ENCODE measurements at places on chromosomes 7 and 10. TPM values are rescaled to one million over a fixed set of nuclear protein-coding genes. Genes with fewer than 3 reads are reported as not detected.

LRRN3 gene
- not detected for total RNA-seq

DNA sequence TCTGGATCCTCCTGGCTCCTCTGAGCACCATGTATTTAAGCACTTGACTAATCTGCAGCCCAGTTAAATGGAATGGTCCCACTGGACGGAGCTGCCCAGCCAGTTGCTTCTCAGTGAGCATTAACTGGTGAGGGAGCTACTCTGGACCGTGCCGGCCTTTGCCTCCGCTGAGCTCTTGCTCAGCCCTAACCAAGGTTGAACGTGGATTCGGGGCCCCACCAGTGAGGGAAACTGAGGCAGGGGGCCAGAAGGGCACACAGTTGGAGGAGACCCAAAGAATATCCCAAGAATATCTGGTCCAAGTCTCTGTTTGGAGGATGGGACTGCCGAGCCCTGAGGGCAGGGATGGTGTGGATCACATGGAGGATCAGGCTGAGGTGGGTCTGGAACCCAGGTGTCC lies 13.7 kb downstream of the ADCYAP1R1 start:
- DNase-seq, result no peak
- peaks cover 92% of the 10 kb centered on the region for H3K27me3 ChIP-seq
- no peak overlapping the region for H3K4me3 ChIP-seq
- no peak overlapping the region for H3K27ac ChIP-seq
- no peaks in the 10 kb centered on the region for H3K36me3 ChIP-seq
- H3K4me1 ChIP-seq, result no peaks in the 10 kb centered on the region

PRKCQ gene
- 5.3 TPM for total RNA-seq

GRCh38 chr7:36661135-36661840 lies 63.0 kb downstream of the AOAH start:
- DNase-seq, result no peak
- no peak overlapping the region for H3K27ac ChIP-seq
- H3K27me3 ChIP-seq, result peaks cover 50% of the 10 kb centered on the region
- no peaks in the 10 kb centered on the region for H3K4me1 ChIP-seq
- no peak overlapping the region for H3K4me3 ChIP-seq

DNA sequence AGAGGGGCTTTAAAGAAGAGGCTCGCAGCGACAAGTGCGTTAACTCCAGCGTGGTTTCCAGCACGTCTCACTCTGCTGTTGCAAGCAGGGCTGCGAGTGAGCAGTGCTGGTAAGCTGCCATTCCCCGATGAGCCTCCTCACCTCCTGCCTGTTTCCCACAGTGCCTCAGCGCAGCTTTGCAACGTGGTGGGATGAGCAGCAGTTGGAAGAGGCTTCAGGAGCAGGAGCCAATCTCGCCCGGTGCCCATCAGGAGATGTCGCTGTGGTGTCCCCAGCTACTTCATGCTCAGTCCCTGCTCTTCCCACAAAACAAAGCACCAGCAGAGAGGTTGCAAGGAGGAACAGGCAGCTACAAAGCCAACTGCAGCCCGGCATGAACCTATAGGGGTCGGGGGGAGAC lies 2.4 kb upstream of the ADARB2 start:
- DNase-seq, result no peak
- no peaks in the 10 kb centered on the region for H3K4me1 ChIP-seq
- H3K27ac ChIP-seq, result no peak overlapping the region
- H3K27me3 ChIP-seq, result peaks cover 66% of the 10 kb centered on the region
- H3K36me3 ChIP-seq, result no peaks in the 10 kb centered on the region

DNA sequence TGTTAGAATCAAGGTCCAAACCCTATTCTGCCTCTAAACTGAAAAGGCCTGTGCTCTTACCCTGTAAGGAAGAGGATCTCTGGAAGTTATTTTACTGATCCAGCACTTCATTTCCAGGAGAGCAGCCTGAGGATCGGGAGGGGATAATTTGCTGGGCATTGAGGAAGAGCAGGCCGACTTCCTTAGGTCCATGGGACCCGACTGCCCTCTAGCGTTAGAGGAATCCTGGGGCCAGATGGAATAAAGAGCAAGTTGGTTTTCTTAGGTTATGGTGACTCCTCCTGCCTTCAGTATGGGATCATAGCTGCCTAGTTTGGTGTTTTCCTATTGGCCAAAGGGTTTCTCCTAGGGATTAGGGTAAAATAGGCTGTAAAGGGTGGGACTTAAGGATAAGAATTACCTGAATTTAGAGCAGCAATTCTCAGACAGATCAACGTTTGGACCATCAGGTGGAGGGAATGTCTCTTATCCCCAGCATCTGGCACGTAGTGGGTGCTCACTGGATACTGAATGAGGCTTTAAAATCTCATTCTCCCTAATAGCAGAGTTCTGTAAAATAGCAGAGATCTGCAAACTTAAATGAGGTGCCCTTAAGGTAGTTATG lies 40.0 kb upstream of the SORBS1 start:
- no peaks in the 10 kb centered on the region for H3K27me3 ChIP-seq
- no peak overlapping the region for H3K4me3 ChIP-seq
- no peak overlapping the region for H3K27ac ChIP-seq
- H3K4me1 ChIP-seq, result no peaks in the 10 kb centered on the region
- DNase-seq, result peak; percentile 62

GRM3 gene
- not detected for total RNA-seq

DNA sequence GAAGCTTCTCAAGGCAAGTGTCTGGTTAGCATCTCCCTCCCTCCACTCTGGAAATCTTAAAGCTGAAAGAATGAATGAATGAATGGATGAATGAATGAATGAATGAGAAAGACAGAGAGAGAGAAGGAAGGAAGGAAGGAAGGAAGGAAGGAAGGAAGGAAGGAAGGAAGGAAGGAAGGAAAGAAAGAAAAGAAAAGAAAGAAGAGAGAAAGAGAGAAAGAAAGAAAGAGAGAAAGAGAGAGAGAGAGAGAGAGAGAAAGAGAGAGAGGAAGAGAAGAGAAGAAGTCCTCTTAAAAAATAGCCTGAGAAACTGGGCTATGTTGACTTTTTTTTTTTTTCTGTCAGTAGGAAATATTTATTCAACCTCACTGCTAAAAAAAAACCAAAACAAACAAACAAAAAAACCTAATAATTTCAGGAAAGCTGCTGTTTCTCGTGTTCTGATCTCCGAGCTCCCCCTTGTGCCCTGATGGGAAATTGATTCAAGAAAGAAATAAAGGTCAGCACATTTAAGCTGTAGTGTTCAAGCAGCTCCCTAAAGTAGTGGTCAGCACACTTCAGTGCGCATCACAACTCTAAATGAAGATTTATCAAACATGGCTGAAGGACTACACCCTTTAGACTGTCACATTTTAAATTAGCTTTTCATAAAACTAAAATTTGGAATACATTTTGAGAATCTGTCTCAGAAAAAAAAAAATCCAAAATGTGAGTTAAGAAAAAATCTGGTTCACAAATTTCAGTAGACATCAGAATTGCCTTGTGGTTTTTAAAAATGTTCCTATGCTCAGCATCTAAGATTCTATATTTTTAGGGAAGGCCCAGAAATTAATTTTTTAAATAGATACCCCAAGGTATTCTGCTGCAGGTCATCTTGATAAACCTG lies 154.3 kb downstream of the ELAPOR2 start:
- no peak overlapping the region for H3K27ac ChIP-seq
- DNase-seq, result peak; percentile 24
- H3K27me3 ChIP-seq, result no peaks in the 10 kb centered on the region
- no peaks in the 10 kb centered on the region for H3K36me3 ChIP-seq
- no peak overlapping the region for H3K4me3 ChIP-seq

DNA sequence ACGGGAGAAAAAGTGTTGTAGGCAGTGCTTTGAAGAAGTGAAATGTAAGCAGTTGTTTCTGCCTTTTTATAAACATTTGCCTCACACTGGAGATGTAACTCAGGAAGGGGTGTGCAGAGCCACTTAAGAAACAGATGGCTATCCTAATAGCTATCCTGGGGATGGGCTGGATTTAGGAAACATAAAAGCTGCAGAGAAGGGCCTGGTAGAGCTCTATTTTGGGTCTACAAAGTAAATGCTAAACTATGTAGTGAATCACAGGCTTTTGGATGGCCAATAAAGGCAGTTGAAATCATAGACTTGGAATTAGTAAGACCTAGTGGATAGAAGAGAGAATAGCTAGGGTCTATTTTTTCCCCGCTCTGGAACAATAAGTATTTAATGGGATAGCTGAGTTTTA lies 79.9 kb upstream of the AGR3 start:
- H3K27me3 ChIP-seq, result no peaks in the 10 kb centered on the region
- H3K4me3 ChIP-seq, result no peak overlapping the region
- no peak overlapping the region for H3K27ac ChIP-seq
- H3K36me3 ChIP-seq, result no peaks in the 10 kb centered on the region
- DNase-seq, result no peak

- peaks cover 55% of the 10 kb centered on the region for H3K36me3 ChIP-seq
- no peaks in the 10 kb centered on the region for H3K27me3 ChIP-seq
- DNase-seq, result no peak
Observed at GRCh38 chr7:158757404-158757989, 52.9 kb upstream of the NCAPG2 start.

GRCh38 chr7:123041101-123041500 lies 45.6 kb upstream of the TAS2R16 start:
- H3K4me1 ChIP-seq, result no peaks in the 10 kb centered on the region
- H3K4me3 ChIP-seq, result no peak overlapping the region
- DNase-seq, result no peak
- H3K36me3 ChIP-seq, result no peaks in the 10 kb centered on the region
- H3K27me3 ChIP-seq, result no peaks in the 10 kb centered on the region

GRCh38 chr7:122919643-122920181 lies 33.5 kb upstream of the CADPS2 start:
- no peaks in the 10 kb centered on the region for H3K36me3 ChIP-seq
- DNase-seq, result peak; percentile 90
- H3K27me3 ChIP-seq, result no peaks in the 10 kb centered on the region
- H3K4me3 ChIP-seq, result peak overlapping the region; percentile 22

ADRB1 gene
- total RNA-seq, result 0.48 TPM

ANXA7 gene
- 154 TPM for total RNA-seq

- peaks cover 10% of the 10 kb centered on the region for H3K4me1 ChIP-seq
- DNase-seq, result no peak
- H3K36me3 ChIP-seq, result no peaks in the 10 kb centered on the region
- H3K27ac ChIP-seq, result no peak overlapping the region
- no peak overlapping the region for H3K4me3 ChIP-seq
Observed at GRCh38 chr7:21422751-21423150, 5.1 kb upstream of the SP4 start.

CLCN1 gene
- not detected for total RNA-seq

GRCh38 chr10:82883603-82884002 lies 1008.6 kb downstream of the NRG3 start:
- DNase-seq, result no peak
- H3K4me1 ChIP-seq, result no peaks in the 10 kb centered on the region
- no peaks in the 10 kb centered on the region for H3K36me3 ChIP-seq
- no peak overlapping the region for H3K4me3 ChIP-seq
- H3K27ac ChIP-seq, result no peak overlapping the region
- H3K27me3 ChIP-seq, result peaks cover 19% of the 10 kb centered on the region

DNA sequence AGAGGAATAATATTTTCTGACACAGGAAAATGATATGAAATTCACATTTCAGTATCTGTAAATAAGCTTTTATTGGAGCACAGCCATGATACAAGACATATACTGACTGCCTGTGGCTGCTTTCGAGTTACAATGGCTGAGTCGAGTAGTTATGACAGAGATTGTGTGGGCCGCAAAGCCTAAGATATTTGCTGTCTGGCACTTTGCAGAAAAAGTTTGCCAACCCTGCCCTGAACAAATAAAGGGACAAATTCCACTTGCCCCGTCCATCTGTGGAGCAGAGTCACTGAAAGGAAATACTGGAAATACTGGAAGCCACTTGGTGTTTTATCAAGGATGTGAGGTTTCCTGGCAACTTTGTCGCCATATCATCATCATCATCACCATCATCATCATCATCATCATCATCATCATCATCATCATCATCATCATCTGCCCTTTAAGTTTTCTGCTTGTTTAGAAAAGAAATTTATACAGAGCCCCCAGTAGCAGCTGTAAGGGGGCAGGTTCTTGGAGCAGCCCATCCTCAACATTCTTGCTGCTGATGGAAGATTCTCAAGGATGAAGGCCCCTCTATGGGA lies 85.8 kb downstream of the TCF7L2 start:
- H3K27ac ChIP-seq, result no peak overlapping the region
- no peak for DNase-seq
- H3K27me3 ChIP-seq, result no peaks in the 10 kb centered on the region
- H3K4me3 ChIP-seq, result no peak overlapping the region

DNA sequence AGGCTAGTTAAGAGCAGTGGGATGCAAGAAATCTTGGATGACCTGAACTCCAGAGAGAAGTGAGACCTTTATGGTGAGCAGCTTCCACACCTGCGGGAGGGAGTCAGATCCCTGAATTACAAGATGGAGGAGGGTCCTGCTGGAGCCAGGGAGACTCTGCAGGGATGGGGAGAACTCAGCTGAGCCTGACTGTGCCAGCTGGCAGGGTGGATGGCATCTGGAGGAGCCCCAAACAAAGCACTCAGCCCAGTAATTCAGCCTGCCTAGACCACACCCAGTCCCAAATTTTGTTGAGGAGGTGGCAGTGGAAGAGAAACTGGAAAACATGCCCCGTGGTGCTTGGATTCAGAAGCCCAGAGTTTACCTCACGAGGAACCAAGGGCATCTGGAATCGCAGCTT lies 208.2 kb downstream of the WDR11 start:
- H3K4me1 ChIP-seq, result no peaks in the 10 kb centered on the region
- H3K4me3 ChIP-seq, result no peak overlapping the region
- H3K27ac ChIP-seq, result no peak overlapping the region
- no peaks in the 10 kb centered on the region for H3K36me3 ChIP-seq
- no peak for DNase-seq

DNA sequence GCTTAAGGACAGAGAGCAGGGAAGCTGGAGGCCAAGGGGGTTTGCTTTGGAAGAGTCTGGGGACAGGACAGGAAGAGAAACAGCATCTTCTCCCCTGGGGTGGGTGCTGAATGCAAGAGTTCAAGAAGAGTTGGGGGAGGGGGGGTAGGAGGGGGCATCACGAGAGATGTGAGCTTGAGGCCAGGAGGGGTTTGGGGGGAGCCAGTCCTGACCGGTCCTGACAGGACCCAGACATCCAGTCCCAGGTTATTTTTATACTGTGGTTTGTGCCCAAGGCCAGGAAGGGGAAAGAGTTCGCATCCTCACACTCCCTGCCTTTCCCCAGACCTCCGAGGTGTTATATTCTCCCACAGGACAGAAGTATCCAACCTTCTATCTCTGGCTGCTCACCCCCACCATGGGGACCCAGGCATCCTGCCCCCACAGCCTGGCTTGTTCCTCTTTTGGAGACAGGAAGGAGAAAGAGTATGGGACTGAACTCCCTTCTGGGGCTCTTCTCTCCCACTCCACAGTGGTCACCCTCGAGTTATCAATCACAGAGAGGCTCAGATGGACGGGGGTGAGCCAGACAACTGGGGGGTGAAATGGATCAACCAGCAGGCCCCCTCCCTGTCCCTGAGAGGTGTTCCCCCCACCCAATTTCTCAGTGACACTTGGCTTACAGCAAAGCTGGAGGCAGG lies 2.8 kb downstream of the TSC22D4 start:
- H3K27me3 ChIP-seq, result no peaks in the 10 kb centered on the region
- no peak overlapping the region for H3K27ac ChIP-seq
- peaks cover 12% of the 10 kb centered on the region for H3K4me1 ChIP-seq
- H3K4me3 ChIP-seq, result no peak overlapping the region
- H3K36me3 ChIP-seq, result no peaks in the 10 kb centered on the region

DNA sequence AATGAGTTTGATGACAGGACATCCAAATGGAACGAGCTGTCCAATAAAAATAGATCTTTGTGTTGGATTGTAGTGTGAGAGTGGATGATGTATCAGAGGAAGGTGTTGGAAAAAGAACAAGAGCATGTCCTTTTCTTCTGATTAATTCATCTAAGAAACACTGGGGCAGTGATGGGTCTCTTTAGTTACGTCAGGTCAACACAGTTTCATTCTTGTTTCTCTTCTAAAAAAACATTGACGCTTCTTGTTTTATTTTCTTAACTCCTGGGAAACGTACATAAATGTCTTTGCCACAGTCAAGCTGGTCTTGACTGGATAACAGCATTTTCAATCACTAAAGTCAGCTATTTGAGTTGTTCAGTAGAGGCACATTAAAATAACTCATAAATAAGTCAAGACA lies 67.0 kb downstream of the PPP1R9A start:
- DNase-seq, result no peak
- no peaks in the 10 kb centered on the region for H3K36me3 ChIP-seq
- H3K4me1 ChIP-seq, result peaks cover 21% of the 10 kb centered on the region
- H3K4me3 ChIP-seq, result no peak overlapping the region
- no peaks in the 10 kb centered on the region for H3K27me3 ChIP-seq

Measured in PC-9 (cell line).